ENCODE measurements at places on chromosomes 11 and 22.
A peak's percentile ranks its signal among the peaks of the same experiment; 100 is the strongest.

GRCh38 chr11:82682003-82682751 lies 51.5 kb downstream of the FAM181B start:
- peak; percentile 79 for DNase-seq

- no peak for DNase-seq
Observed at GRCh38 chr11:134628426-134628825, 216.4 kb upstream of the B3GAT1 start.

DNA sequence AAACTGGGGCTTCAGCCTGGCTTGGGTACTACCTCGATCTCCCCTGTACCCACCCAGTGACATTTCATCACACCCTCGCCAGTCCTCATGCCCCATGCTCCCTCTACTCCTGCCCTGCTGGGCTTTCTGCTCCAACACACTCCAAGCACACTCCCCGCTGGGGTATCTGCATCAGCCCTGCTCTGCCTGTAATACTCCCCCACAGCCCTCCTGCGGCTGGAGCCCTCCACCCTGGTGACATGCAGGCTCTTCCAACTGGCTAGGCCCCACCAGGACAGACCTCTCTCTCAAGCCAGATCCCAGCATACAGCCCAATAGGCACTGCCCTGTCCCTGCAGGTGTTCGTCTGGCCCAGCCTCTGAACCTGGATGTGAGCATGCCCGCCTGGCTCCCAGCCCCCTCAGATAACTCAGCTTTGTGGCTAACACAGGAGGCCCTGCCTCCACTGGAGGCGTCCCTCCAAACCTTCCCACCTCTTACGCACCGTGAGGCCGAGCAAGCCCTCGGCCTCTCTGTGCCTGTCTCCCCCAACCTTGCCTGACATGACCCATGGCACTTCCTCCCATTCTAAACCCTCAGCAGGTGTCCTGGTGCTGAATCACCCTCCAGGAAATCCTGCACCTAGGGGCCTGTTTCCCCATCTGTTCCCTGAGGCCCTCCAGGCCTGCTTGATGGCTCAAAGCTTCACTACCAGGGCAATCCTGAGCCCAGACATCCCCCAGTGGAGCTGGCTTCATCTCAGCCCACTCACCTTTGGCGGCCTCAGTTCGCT lies 33.5 kb upstream of the TXNRD2 start:
- no peak for DNase-seq

DNA sequence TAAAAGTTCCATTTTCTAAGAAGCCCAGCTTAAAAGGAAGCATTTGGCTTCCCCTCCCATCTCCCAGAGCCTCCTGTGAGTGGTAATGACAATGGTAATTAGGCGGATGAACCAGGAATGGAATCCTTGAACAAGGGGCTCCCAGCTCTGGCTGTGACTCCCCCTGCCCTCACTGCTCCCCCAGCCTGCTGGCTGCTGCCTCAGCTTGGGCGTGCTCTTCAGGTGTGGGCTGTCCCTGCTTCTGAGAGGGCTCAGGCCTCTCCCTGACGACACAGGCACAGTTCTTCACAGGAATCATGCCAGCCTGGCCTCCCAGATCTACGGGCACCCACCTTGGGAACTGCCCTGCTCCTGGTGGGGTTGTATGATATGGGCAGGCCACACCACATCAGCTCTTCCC lies 81.7 kb upstream of the NARS2 start:
- DNase-seq = no peak

DNA sequence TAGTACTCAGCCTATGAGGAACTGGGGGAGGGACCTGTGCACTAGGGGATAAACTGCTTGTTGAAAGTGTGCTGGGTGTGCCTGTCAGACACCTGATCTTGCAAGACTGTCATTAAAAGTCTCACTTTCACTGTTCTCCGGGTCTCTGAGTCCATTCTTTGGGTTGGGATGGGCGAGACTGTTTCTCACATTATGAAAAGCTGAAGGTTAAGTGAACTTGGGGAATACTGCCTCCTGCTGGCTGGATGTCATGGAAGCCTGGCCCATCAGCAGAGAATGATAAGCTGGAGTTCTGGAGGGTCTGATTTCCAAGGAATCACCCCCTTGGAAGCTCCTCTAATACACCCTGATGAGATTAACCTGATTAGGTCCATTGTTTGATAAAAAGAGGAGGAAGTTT lies 9.0 kb upstream of the VPREB1 start:
- peak; percentile 23 for DNase-seq

- DNase-seq = no peak
Observed at GRCh38 chr22:28841111-28841510, 40.7 kb upstream of the XBP1 start.

DNA sequence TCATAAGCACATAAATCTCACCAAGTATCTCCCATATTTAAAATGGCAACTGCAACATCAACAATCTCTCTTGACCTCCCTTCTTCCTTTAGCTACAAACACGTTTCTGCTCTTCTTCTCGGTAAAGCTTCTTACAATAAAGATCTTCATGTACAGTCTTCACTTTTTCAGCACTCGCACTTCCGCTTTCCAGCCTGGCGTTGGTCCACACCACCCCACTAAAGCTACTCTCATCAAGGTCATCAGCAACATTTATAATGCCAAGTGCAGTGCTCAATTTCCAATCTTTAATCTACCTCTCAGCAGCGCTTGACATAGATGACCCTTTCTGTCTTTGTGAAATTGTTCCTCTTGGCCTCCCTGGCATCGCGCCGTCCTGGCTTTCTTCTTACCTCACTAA lies 33.6 kb downstream of the NTM start:
- no peak for DNase-seq

- peak; percentile 47 for DNase-seq
Observed at GRCh38 chr22:35834061-35834460, 116.4 kb downstream of the APOL5 start.
